Lung microvascular endothelial cell (primary cell): ENCODE measurements at places on chromosomes 5 and 9. TPM values are rescaled to one million over a fixed set of nuclear protein-coding genes. Genes with fewer than 3 reads are reported as not detected.
A peak's percentile ranks its signal among the peaks of the same experiment; 100 is the strongest.

- no peak for DNase-seq
These were observed 334.9 kb downstream of the BNC2 start for GRCh38 chr9:16535555-16535954.

HK3 gene
- not detected in 2 replicates for total RNA-seq

SUSD3 gene
- not detected in 2 replicates for total RNA-seq

DNA sequence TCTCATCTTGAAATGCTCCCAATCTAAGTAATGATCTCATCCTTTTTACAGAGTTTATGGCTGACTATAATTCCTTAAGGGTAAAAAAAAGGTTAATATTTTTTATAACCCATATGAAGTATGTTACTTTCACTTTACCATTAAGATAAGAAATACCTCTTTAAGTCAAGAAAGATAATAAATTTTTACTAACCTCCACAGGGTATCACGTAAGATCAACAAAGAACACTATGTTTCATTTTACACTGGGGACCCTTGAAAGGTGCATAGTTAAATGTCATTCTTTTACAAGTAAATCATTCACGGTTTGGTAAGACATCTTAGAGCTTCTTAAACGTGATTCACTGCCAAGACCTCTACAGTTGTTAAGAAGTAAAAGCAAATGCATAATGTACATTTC is 472.7 kb upstream of the CDH9 start:
- DNase-seq = no peak

- DNase-seq = no peak
These were observed 143.1 kb upstream of the RANBP3L start for GRCh38 chr5:36444582-36445418.

DNA sequence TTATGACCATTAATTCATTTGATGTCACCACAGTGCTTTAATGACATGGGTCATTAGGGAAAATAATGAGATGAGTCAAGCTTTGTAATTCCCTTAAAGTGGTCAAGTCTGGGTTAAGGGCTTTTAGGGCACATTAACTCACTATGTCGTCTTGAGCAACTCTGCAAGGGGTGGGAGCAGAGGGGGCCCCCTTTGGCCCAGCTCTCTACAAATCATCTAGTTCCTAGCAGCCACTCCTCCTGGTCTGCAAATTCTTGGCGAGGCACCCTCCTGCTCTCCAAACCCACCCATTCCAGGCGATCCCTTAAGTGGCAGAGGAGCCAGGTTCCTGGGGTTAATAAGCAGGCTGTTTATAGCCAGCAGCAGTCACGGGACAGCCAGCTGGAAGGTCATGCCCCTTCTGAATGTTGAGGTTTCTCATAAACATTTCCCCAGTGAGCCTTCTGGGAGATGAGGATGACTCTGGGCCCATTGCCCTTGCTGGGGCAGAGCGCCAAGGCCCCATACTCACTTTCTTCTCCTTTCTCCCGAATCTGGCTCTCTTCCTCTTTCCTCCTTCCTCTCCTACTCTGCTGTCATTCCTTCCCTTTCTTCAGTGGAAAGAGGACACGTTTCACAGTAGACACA is 14.3 kb upstream of the GPX3 start:
- DNase-seq = peak; percentile 82
